Activated T-cell treated with anti-CD3 and anti-CD28 coated beads, Interleukin-2, amount 50 U/mL, for 4 hours (primary cell): ENCODE measurements at places on chromosomes 5 and 9.

GRCh38 chr5:112141582-112141981 lies 277.5 kb downstream of the EPB41L4A start:
- DNase-seq, result no peak

DNA sequence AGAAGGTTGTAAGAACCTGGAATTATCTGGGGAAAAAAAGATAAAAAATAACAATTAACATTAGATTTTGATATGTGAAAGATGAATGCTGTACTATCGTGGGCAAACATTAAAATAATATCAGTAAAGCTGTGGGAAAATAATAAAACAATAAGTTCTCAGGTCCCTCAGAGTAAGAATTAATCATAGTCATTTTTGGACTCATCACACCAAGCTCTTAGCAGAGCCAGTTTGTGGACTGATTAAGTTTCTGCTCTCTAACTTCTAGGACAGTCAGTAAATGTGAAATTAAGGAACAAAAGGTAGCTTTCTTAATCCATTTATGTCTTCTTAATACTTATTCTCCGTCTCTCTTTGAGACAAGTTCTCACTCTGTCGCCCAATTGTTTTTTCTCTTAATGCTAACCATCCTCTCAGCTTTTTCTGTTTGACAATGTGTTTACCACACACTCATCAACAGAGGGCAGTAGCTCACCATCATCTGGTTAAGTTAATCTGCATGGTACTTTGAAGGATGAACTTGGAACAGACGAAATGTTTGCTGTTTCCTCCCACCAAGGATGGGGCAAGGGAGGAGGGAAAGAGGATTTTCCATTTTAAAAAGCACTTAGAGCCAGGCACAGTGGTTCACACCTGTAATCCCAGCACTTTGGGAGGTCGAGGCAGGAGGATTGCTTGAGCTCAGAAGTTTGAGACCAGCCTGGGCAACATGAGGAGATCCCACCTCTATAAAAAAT lies 5.3 kb upstream of the ACO1 start:
- DNase-seq, result peak; percentile 24

- DNase-seq, result no peak
Measured at GRCh38 chr9:89165880-89166279, 12.7 kb downstream of the SHC3 start.

- DNase-seq, result no peak
Measured at GRCh38 chr9:128555180-128555721, 2.9 kb downstream of the SPTAN1 start.

DNA sequence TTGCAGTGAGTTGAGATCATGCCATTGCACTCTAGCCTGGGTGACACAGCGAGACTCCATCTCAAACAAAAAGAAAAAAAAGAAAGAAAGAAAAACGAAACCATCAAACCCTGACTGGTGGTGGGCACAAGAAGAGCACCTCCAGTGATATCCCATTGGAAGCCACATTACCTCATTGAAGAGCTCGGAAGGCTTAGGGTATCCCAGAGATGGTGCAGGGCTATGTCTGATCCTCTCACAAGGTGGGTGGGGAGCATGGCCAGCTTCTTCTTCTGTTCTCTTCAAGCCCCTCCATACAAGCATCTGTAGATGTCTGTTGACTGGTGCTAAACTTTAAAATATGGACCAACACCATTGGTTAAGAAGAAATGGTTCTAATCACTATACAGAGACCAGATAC lies 45.8 kb downstream of the GAS1 start:
- no peak for DNase-seq

DNA sequence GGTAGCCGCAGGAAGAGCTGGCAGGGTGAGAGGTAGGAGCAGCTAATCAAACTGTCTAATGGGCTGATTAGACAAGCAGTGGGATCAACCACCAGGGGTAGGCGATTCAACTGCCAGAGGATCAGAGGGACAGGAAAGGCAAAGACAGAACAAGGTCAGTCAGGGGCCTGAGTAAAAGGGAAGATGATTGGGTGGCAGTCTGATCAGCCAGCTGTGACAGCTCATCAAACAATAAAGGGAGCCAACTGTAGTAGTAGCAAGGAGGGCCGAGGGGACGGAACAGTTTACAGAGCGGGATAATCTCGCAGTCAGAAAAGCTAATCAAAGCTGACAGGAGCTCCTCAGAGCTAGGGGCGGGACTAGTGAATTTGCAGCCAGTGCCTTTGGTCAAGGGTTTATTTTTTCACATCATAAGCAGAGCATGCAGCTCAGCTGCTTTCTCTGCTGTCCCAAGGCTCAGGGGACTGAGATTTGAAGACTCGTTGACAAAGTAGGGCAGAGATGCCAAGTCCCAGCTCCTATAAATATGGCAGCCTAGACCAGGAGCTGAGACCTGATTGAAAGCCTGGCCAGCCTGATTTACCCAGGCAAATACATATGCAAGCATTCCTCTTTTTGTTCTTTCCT lies 418.2 kb downstream of the GABRG2 start:
- no peak for DNase-seq

DNA sequence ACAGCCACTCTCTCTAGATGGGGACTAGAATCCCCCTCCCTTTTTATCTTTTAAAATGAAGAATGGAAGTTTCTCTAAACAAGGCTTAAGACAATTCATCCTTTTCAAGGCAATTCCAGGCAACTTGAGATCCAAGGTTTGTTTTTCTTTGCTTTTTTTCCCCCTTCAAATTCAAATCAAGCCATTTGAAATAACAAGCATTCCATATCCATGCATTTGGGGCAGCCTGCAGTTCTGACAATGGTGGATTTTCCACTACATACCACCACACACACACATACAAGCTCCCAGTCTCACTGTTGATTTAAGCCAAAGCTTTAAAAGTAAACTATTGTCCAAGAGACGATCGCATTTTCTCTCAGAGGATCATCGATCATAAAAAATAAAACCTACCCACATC lies 424 bp downstream of the INSYN2B start:
- no peak for DNase-seq

DNA sequence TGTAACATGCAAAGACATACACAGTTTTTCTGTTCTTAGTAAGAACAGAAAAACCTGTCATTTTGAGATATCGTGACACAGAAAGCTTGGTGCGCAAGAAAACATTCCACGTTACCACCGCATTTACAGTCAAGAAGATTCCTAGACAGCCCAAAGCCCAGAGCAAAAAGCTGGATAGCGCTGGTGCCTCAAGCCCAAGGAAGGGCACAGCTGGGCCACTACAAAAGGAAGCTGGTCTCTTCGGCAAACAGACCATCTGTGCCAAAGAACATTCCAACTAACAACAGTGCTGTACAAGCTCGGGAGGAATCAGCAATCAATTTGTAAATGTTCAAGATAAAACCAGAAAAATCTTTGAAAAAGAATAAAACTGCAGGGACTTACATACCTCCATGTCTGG lies 31.0 kb downstream of the PSMB7 start:
- DNase-seq, result no peak

DNA sequence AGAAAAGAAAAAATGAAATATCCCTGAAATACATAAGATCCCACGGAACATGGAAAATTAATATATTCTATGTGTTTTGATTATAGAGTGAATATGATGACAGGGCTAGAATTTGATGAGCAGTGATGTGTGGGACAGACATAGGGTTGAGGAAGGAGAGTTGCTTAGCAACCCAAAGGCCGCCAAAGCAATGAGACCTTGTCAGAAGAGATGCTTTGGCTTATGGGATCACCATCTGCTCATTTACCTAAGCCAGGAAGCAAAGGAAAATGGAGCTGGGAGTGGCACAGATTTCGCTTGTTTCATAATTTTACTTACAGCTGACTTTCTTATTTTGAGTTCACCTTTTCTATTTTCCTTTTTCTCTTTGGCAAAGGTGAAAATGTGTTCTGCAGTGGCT lies 20.9 kb upstream of the HAPLN1 start:
- DNase-seq, result no peak

- DNase-seq, result no peak
Measured at GRCh38 chr5:59745415-59745863, 148.1 kb downstream of the PDE4D start.

DNA sequence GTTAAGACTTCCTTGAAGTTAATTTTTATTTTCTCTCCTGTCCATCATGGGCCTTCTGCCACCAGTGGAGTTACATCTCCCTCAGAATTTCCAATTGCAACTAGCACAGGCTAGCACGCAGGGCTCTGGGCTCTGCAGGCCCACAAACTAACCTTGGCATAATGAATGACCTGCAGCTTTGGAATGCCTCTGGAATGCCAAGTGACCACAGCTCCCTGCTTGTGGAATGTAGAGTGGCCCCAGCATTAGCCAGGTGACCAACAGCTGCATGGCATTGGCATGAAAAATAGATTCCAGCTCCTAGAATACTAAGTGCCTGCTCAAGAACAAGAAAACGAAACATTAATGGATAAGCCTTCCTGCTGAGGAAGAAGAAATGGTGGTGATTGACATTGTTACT lies 726.1 kb downstream of the BRINP1 start:
- no peak for DNase-seq

GRCh38 chr5:125402787-125403186 lies 656.3 kb upstream of the ZNF608 start:
- no peak for DNase-seq

DNA sequence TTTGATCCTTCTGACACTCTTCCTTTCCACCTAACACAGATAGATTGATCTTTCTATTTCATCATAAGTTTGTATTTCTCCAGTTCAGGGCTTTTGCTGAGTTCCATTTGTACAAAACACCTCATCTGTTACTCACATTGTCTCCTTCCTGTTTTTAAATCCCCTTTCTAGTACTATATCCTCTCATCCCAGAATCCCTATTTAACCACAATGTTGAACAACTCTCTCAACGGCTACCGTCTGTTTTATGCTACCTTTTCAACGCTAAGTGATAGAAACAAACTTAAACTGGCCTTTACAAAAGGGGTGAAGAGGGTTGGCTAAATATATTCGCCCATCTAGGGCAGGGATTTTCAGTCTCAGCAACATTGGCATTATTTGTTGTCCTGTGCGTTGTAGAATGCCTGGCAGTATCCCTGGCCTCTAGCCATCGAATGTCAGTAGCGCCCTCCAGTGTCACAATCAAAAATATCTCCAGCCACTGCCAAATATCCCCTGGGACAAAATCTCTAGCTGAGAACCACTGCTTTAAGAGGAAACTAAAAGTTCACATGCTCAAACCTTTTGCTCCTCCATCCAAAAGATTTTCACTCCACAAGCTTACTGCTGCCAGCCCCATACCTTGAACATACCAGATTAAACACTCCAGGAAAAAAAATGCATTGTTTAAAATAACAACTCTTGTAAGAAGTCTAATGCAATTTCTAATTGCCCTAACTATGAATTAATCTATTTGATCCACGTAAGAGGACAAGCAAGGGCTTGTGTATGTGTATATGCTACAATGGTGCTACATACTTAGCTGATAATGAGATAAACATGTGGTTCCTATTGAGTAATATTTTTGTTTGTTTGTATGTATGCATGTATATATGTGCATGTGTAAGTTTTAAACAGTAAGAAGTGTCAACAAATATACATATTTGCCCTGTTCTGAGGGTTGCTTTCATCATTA lies 344.0 kb downstream of the PTPRD start:
- no peak for DNase-seq

DNA sequence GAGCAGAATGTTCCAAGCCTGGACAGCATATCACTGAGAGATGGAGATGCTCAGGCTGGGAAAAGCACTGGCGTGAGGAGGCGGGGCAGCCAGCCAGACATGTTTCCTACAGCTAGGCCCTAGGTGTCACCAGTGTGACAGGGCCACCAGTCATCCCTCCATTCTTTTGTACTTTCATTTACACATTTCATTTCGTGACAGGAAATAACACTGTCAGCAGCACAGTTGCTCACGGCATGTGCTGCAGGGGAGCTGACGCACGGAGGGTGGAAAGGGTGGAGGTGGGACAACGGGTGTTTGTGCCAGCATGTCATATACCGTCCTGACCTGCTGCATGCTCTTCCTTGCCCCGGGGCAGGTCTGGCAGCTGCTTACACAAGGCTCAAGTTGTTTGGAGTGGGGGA lies 14.8 kb upstream of the CEMIP2 start:
- peak; percentile 81 for DNase-seq

- no peak for DNase-seq
Measured at GRCh38 chr9:77561331-77562018, 86.6 kb downstream of the GNA14 start.

- DNase-seq, result no peak
Measured at GRCh38 chr5:7192016-7192415, 203.9 kb upstream of the ADCY2 start.

GRCh38 chr5:109496112-109496511 lies 86.3 kb upstream of the PJA2 start:
- no peak for DNase-seq

- DNase-seq, result no peak
Measured at GRCh38 chr9:126373241-126373640, 46.6 kb downstream of the MVB12B start.

- DNase-seq, result no peak
Measured at GRCh38 chr9:137176302-137177182, 4.7 kb upstream of the TMEM210 start.

GRCh38 chr5:172444110-172444510 lies 10.2 kb downstream of the SH3PXD2B start:
- no peak for DNase-seq

DNA sequence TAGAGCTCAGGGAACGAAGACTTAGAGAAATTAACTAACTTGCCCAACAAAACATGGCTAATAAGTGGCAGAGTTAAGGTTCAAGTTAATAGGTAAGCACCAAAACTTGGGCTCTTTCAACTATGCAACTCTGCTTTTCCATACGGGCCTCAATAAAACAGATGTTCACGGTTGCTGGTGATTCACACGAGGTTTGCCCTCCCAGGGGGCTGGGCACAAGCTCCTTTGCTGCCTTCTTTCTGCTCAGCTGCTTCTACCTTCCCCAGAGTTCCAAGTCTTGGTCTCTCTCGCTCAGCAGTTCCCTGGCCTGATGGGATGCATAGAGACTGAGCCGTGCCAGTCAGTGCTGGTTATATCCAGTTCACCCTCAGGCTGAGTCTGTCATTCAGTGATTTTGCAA lies 217.9 kb downstream of the SREK1 start:
- DNase-seq, result no peak

DNA sequence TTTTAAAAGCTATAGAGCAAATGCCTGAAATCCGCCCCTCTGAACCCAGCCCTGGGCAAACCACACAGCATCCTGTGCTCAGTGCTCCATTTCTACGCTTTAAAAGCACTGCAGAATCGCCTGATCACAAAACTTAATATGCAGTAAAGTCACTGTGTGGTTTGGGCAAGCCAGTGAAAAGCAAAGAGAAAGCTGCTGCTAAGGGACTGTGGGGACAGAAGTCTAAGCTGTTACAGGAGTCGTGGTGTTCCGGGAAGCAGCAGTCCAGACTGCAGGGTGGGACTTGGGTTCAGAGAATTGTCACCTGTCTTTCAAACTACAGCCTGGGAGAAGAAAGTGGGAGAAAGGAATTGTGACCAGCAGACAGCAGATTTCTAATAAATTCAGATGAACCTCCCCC lies 8.2 kb downstream of the RAPGEF1 start:
- DNase-seq, result no peak
